ENCODE measurements at places on chromosomes 16 and 17.

DNA sequence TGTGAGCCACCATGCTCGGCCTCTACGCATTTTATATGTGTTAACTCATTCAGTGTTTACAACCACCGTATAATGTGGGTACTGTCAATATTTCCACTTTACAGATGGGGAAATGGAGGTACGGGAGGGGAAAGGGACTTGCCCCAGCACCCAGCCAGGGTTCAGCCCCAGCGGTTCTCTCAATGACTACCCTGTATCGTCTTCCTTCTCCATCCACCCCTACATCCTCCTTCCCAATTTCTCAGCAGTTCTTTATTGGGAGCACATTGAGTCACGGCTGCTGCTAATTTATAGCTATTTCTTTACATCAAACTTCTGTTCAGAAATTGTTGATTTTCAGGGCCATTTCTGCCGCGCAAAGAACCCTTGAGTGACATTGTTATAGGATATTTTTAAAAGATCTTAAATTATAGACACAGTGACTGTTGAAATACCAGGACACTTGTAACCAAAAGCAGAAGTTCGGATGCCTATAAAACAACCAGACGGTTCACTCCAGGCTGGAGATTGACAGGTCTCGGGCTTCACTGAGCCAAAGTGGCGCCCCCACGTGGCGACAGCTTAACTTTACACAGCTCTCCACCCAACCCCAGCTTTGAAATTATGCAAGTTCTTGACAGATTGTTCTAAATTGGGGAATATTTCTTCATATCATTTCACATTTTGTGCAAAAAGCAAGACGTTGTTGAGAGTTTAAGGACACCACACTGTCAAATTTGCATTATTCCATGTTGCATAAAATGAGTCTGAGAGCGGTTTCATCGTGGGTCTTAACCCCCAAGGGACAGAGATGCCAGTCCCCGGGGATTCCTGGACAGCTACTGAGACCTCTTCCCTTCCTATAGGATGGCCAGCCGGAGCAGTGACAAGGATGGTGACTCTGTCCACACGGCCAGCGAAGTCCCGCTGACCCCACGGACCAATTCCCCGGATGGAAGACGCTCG lies 11.8 kb downstream of the SYT17 start:
- DNase-seq, result peak; percentile 77

- no peak for DNase-seq
Measured at GRCh38 chr17:45288825-45289224, 26.9 kb upstream of the SPATA32 start.

GRCh38 chr16:72532906-72533410 lies 361.0 kb upstream of the PMFBP1 start:
- DNase-seq, result no peak

GRCh38 chr17:78828470-78829185 lies 12.0 kb downstream of the USP36 start:
- DNase-seq, result peak; percentile 41

DNA sequence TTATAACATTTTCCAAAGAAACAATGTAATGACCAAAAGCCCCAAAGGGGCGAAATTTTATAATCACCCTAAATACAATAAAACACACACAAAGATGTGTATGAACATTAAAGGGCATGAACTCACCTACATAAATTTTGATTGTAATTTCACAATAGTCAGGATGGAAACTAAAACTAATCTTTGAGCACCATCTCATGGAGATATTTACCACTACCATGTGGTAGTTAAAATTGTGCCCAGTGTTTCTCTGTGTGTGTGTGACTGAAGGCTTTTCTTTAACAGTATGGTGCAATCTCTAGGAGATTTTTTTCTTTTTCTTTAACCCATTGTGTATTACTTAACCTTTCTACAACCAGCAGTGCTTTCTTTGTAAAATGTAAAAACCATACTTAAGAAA lies 19.7 kb upstream of the MEIOC start:
- DNase-seq, result peak; percentile 89

DNA sequence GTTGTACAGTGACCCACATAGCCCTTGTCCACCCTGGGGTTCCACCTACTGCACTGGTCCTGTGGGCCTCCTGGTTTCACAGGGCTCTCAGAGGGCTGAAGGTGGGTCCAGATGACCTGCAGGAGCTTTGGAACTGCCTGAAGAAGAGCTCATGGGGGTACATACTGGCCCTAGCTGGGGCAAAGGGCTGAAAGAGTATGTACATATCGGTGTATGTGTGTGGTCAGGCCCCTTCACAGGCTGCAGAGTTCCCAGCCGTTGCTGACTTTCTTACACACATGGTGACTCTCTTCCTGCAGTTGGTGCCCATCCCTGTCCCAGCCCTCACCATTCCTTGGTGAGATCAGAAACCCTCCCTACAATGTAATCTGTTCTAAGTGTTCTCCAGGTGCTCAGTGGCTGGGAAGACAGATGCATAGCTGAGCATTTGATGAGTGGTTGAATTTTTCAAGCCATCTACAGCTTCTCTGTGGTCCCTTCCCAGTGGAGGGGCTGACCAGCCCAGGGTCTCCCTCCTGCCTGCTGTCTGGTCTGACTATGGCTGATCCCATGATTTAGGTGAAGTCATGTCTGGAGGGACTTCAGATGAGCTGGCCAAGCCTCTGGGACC lies 2.4 kb upstream of the NFATC3 start:
- no peak for DNase-seq

GRCh38 chr16:64452446-64452845 lies 669.4 kb downstream of the CDH11 start:
- peak; percentile 36 for DNase-seq

DNA sequence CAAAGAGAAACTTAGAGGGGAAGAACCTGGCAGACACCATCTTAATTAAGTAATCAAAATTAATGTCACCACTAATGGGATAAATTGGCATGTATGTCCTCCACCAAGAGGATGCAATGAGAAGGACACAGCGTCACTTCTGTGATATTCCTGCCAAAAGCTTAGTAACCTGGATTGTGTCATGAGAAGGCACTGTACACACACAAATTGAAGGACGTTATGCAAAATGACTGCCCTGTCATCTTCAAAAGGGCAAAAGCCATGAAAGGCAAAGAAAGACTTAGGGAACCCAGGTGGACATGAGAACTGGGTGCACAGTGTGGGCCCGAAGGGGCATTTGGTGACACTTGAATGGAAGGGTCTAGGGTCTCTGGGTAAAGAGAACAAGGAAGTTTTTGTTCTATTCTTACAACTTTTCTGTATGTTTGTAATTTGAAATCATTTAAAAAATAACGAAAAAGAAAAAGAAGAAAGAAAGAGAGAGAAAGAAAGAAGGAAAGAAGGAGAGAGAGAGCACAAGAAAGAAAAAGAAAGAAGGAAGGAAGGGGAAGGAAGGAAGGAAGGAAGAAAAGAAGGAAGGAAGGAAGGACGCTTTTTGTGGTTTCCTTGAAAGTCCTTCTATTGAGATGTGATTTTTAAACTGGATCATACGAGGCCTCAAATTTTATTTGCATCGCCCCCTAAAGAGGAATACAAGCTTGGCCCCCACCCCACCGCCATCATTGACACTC lies 4.0 kb upstream of the APOH start:
- DNase-seq, result no peak

DNA sequence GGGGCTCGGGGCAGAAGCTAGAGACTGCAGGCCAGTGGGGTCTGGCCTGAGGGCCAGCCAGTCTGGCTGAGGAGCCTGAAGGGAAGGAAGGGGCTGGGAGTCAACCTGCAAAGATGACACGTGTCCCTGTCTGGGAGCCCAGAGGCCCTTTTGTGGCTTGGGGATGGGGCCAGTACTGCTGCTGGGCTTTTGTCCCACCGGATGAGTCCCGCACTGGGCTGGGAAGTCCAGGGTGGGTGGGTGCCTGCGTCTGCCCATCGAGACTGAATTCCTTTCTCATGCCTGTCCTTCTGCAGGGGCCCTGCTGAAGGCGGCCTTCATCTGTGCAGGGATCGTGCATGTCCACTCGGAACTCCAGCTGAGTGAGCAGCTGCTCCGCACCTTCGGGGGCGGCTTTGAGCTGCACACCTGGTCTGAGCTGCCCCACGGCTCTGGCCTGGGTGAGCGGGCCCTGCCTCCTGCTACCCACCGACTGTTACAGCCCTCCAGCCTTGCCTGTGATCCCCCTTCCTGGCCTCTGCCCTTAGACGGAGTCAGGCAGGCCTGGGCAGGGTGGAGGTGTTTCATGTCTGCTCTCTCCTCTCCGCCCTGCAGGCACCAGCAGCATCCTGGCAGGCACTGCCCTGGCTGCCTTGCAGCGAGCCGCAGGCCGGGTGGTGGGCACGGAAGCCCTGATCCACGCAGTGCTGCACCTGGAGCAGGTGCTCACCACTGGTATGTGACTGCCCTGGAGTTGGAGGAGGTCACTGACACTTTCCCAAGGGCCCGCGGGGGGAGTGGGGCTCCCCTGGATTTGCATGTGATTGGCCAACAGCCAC lies 20.9 kb downstream of the FCSK start:
- no peak for DNase-seq

DNA sequence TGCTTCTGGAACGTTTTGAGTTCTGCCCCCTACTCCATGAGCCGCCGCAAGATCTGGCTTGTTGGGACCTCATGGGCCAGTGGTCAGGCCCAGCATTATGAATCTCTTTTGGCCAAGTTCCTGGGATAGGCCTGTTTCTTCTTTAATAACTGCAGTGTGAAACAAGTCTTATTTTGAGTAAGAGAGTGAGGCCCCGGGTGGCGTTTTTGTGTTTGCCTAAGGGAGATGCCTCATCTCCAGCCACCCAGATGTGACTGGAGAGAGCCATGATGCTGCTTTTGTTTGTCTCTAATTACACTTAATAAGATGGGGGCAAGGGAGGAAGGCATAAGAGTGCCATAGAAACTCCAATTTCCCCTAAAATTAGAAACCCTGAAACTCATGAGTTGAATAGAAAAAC lies 39.8 kb downstream of the KSR1 start:
- no peak for DNase-seq

- DNase-seq, result no peak
Measured at GRCh38 chr16:89655062-89655643, 2.4 kb downstream of the CHMP1A start.

- peak; percentile 87 for DNase-seq
Measured at GRCh38 chr17:56756536-56756935, 77.2 kb downstream of the C17orf67 start.

DNA sequence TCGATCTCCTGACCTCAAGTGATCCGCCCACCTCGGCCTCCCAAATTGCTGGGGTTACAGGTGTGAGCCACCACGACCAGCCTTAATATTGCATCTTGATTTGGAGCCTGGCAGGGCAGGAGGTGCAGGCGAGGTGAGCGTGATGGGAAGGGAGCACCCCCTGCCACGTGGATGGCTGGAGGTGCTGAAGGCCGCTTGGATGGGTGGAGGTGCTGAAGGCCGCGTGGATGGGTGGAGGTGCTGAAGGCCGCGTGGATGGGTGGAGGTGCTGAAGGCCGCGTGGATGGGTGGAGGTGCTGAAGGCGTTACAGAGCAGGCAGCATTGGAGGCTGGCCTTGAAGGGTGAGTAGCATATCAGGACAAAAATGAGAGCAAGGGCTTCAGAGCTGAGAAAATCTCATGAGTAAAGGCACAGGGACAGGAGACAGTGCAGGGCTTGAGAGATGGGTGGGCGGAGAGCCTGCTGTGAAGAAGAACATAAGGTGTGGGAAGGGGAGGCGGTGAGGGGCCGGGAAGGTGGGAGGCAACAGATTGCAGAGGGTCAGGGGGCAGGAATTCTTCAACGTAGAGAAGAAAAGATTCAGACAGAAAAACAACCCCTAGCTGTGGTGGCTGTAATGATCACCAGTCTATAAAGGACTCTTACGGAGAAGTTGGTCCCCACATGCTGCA lies 101.7 kb upstream of the SEC14L1 start:
- no peak for DNase-seq

- DNase-seq, result peak; percentile 17
Measured at GRCh38 chr17:74430706-74431567, 951 bp upstream of the GPRC5C start.

- no peak for DNase-seq
Measured at GRCh38 chr16:46906360-46907060, 22.3 kb downstream of the GPT2 start.

DNA sequence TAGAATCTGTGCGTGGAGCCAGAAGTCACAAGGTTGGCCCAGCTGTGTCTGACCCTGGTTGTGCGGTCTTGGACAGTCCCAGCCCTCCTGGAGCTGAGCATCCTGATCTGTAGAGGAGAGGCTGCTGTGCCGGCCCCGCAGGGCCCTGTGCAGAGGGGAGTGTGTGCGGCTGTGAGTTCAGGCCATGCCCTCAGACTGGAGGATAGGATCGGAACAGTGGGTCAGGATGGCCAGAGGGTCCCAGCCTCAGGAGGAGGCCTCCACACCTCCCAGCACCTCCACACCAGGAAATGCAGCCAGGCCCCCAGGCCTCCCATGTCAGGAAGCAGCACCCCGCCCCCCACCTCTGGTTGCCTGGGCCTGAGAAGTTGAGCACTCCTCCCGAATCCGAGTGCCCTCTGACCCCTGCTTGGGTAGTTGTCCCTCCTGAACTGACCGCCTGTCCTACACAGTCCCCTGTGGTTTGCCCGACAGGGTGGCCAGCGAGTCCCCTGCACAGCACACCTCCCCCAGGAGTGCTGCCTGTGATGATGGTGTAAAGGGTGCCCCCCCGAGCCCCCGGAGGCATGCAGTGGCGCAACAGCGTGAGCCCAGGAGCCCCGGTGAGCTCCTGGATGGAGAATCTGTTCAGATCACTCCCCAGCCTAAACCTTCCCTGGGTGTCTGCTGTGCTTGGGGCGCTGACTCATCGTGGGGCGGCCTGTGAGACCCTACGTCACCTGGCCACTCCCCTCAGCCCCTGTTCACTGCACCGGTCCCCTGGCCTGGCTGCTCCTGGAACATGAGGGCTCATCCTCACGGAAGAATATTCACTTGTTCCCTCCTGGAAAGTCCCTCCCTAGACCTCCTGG lies 285.2 kb downstream of the SEC14L1 start:
- no peak for DNase-seq

DNA sequence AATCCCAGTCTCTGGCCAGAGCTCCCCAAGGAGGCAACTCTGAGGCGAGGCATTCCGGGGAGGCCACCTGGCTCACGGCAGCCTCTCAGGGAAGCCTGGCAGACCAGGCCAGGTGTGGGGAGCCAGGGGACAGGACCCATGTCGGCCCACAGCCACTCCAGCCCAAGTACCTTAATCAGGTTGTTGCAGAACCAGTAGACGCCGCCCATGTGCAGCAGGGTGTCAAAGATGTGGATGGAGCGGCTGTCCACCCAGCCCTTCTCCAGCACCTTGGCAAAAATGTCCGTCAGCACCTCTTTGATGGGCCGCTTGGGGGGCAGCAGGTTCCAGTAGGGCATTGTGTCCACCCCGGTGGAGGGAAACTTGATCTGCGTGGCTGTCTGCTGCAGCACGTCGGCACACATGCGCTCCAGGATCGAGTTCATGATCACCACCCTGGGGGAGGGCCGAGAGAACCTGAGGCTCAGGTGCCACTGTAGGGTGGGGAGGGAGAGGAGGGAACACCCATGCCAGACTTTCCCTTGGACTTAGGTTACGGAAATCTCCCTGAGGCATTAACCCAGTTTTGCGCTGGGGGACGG lies 7.8 kb downstream of the CSF3 start:
- no peak for DNase-seq

- DNase-seq, result no peak
Measured at GRCh38 chr17:69511250-69511649, 96.8 kb downstream of the MAP2K6 start.

DNA sequence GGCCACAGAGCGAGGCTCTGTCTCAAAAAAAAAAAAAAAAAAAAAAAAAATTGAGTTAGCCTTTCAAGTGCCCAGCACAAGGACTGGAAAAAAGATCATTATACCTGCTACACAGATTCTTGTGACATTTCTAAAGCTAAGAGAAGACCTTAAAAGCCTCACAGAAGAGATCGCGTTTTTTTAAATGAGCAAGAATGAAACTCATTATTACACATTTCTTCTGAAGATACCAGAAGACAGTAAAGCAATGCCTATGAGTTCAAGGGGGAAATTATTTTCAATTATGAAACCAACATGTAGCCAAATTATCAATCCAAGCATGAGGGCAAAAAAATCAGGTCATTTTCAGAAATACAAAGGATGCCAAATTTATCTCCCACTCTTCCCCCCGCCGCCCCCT lies 56.8 kb downstream of the MED13 start:
- DNase-seq, result no peak
